ENCODE measurements at places on chromosomes 13 and 19. TPM values are rescaled to one million over a fixed set of nuclear protein-coding genes. Genes with fewer than 3 reads are reported as not detected.

TMEM190 gene
- total RNA-seq, result not detected

TMEM161A gene
- 51.0 TPM for total RNA-seq

HNRNPM gene
- 96.7 TPM for total RNA-seq

KCNC3 gene
- 0.26 TPM for total RNA-seq

ZNF57 gene
- 6.1 TPM for total RNA-seq

CYP2F1 gene
- total RNA-seq, result not detected

KCTD4 gene
- total RNA-seq, result not detected

FGF22 gene
- total RNA-seq, result not detected

FOSB gene
- total RNA-seq, result 7.4 TPM

KIR2DL3 gene
- not detected for total RNA-seq

COX7A1 gene
- total RNA-seq, result 22.6 TPM

CNN1 gene
- 38.0 TPM for total RNA-seq

ZNF614 gene
- total RNA-seq, result 10.0 TPM

MISP gene
- 3.2 TPM for total RNA-seq

METTL21C gene
- not detected for total RNA-seq

ZNF525 gene
- 2.5 TPM for total RNA-seq

UBE2M gene
- total RNA-seq, result 45.5 TPM

SELENOV gene
- total RNA-seq, result not detected

SLC7A9 gene
- not detected for total RNA-seq

CLIP3 gene
- 14.1 TPM for total RNA-seq

SYNE4 gene
- total RNA-seq, result 1.2 TPM

TLE2 gene
- 3.9 TPM for total RNA-seq

SCAMP4 gene
- 95.2 TPM for total RNA-seq

BRSK1 gene
- 6.3 TPM for total RNA-seq

ZNF442 gene
- total RNA-seq, result 0.26 TPM

KLHL1 gene
- 0.91 TPM for total RNA-seq

NCR1 gene
- not detected for total RNA-seq

ANGPTL4 gene
- 82.0 TPM for total RNA-seq

NCLN gene
- 90.5 TPM for total RNA-seq

DNAAF3 gene
- total RNA-seq, result not detected

PRMT1 gene
- total RNA-seq, result 372 TPM

ZNF816 gene
- 6.3 TPM for total RNA-seq

TEX101 gene
- total RNA-seq, result not detected

IL11 gene
- total RNA-seq, result 12.8 TPM

NLRP7 gene
- not detected for total RNA-seq

EPN1 gene
- total RNA-seq, result 126 TPM

FLT1 gene
- 4.8 TPM for total RNA-seq

ZNF419 gene
- total RNA-seq, result 14.4 TPM

ZFP28 gene
- 4.2 TPM for total RNA-seq

LRP3 gene
- 36.7 TPM for total RNA-seq

LAIR1 gene
- not detected for total RNA-seq

LILRB5 gene
- total RNA-seq, result not detected

FXYD1 gene
- 20.4 TPM for total RNA-seq

ZNF441 gene
- total RNA-seq, result 2.1 TPM

KIR2DL4 gene
- not detected for total RNA-seq

B3GNT8 gene
- total RNA-seq, result 1.8 TPM

GGN gene
- total RNA-seq, result 1.4 TPM

CCDC9 gene
- 9.2 TPM for total RNA-seq

FAM124A gene
- 1.2 TPM for total RNA-seq

CAMSAP3 gene
- 0.65 TPM for total RNA-seq

STAP2 gene
- 3.0 TPM for total RNA-seq

Measured in epithelial cell of alveolus of lung (primary cell).